Stimulated activated CD4-positive, alpha-beta T cell treated with anti-CD3 and anti-CD28 coated beads, Interleukin-12 subunit alpha, Interleukin-12 subunit beta, amount 100 ng/mL, for 4 hours (primary cell): ENCODE measurements at places on chromosomes 13 and 19.

DNA sequence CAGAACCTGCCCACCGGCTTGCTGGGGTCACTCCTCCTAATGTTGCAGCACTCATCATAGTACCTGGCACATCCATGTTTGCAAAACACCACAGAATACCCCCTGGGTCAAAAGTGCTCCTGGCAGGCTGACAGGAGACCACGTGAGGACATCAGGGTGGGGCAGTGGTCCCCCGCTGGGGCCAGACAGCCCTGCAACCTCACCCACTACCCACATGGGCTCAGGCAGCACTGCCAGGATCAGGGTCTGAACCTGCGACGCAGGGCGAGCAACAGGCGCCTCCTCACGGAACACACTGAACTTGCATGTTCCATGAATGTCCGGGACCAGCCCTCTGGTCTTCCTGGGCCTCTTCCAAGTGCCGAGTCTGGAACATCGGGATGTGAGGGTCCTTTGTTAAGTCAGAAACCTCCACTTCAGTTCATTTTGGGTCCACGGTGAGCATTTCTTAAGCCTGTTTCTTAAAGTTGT, 1.4 kb upstream of the SLC7A9 start:
- DNase-seq: no peak

- no peak for DNase-seq
Measured at GRCh38 chr13:83881917-83882605, at the start of gene SLITRK1. SLITRK1 (minus strand) TSS chr13:83882474; CDS start chr13:83881507, 967 bp downstream.

DNA sequence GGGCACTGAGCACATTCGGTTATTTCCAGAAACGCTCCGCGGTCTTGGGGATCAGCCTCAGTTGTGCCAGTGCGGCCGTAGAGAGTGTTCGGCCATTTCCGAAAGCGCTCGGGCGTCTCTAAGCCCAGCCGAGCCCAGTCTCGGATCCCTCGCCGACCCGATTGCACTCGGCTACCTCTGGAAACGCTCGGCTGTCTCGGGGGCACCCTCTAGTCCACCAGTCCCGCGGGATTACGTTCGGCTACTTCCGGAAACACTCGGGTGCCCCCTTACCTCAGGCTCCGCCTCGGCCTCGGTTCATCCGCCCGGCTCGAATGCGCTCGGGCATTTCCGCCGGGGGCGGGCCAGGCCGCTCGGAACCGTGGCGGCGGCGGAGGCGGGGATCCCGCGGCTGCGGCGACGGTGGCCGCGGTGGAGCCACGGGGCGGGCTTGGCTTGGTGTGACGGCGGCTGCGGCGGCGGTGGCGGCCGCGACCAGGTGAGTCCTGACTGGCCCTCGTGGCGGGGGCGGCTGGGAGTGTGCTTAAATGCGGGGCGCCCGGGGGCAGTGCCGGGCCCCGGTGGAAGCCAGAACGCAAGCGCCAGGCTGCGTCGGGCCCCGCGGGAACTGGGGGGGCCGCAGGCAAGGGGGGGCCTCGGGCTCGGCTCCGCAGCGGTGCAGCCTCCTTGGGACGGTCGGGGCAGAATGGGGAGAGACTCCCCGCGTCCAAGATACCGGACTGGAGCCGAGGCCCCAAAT, at the start of gene PIK3R2:
PIK3R2 (plus strand) TSS at position 347 of the 739 bp plus-strand sequence. CDS start 2,717 bp downstream, outside the sequence.
- DNase-seq: peak; percentile 100

GRCh38 chr13:109427148-109427547, 359.2 kb downstream of the IRS2 start:
- no peak for DNase-seq

GRCh38 chr13:110303644-110304043, 3.3 kb downstream of the COL4A1 start:
- DNase-seq: no peak

DNA sequence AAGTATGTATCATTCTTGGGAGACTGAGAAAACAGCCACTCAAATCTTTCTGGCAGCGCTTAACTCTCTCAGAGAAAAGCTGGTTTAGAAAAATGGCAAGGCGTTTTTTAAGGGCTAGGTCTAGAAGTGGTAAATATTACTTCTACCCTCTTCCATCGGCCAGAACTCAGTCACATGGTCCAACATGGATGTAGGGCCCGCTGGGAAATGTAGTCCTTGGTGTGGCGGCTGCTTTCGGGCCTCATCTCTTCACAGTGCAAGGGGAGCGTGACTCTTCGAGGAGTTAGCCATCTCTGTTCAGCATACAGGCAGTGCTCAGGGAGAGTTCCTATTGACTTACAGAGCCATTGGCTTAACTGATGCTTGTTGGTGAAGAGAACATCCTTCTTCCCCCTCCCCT, 6.3 kb downstream of the VSTM2B start:
- no peak for DNase-seq

DNA sequence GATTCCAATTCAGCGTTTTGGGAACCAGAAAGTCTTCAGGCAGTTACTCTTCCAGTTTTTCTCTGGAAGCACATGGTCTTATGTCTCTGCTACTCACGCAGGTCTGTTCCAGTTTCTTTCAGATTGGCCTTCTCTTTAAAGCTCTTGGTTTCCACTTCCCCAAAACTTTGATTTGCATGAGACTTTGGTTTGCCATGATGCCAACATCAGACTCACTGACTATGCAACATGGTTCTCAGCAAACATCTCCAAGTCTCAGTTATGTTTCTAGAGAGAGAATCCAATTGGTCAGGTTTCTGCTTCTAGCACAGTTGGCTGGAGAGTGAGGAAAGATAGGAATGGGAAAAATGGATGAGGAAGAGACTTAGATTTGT, 3.1 kb downstream of the AKAP11 start:
- DNase-seq: no peak

DNA sequence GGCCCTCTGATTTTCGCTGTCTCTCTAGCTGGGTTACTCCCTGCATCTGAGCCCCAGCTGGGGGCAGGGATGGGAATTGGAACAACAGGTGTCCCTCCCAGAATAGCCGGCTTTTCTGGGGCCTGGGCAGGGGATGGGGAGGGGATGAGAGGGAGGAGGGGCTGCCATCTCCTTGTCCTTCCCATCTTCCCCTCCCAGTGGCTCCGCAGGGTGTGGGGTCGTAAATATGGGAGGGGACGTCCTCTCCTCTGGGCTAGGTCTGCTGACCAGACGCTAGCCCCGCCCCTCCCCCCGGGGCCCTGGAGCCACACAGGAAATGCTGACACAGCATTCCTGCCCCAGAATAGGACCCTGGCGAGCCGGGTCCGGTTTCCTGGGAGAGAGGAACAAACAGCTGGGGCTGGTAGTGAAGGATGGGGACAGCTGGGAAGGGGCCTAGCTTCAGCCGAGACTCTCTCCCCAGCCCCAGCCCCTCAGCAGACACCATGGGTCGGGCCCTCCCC, 1.1 kb downstream of the RYR1 start:
- DNase-seq: no peak

DNA sequence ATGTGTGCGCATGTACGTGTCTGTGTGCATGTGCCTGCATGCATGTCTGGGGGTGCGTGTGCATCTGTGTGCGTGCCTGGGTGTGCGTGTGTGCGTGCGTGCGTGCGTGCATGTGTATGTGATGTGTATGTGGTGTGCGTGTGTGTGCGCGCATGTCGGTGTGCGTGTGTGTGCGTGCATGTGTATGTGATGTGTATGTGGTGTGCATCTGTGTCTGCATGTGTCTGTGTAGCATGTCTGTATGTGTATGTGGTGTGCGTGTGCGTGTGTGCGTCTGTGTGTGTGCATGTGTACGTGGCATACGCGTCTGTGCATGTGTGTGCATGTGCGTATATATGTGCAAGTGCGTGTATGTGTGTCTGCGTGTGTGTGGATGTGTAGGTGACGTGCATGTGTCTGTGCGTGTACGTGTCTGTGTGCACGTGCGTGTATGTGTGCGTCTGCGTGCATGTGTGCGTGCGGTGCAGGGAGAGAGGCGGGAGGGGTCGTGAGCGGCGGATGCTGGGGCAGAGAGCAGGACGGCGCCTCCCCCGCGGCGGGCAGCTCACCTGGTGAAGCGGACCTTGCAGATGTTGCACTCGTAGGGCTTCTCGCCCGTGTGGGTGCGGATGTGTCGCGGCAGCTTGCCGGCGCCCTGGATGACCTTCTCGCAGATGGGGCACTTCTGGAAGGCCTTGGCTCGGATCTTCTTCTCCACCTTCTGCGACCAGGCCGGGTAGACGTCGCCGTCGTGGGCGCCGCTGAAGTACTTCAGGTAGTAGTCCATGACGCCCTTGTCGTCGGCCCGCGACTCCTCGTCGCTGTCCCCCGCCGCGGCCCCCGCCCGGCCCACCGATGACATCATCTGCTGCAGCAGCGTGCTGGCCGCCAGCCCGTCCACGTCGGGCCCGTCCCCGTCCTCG, 13.0 kb downstream of the ZBTB7A start:
- DNase-seq: no peak

DNA sequence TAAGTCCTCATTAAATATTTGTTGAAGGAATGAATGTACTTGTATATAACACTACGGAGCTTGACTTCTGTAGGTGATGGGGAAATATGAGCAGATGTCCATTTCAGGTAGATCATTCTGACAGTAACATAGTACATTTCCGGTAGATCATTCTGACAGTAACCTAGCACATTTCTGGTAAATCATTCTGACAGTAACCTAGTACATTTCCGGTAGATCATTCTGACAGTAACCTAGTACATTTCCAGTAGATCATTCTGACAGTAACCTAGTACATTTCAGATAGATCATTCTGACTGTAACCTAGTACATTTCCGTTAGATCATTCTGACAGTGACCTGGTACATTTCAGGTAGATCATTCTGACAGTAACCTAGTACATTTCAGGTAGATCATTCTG, 2.5 kb downstream of the PHF11 start:
- DNase-seq: no peak

DNA sequence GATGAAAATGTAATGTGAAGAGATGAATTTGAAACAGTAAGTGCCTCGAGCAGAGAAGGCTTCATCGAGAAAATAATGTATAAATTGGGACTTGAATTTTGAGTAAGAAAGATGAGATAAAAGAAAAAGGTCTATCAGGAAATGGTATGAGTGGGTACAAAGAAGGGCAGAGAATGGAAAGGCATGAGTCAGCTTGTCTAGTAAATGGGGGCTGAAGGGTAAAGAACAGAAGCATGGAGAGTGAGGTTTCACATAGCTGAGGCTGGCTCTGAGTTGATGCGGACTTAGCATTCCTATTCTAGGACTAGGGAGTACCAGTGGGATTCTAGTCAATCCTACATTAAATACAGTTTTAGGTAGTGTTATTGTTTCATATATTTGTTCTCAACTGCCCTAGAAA, 85.8 kb downstream of the ZC3H13 start:
- DNase-seq: no peak

GRCh38 chr19:53812335-53812734, 11.8 kb downstream of the NLRP12 start:
- no peak for DNase-seq

GRCh38 chr19:29118389-29118788, 94.6 kb downstream of the UQCRFS1 start:
- DNase-seq: no peak

DNA sequence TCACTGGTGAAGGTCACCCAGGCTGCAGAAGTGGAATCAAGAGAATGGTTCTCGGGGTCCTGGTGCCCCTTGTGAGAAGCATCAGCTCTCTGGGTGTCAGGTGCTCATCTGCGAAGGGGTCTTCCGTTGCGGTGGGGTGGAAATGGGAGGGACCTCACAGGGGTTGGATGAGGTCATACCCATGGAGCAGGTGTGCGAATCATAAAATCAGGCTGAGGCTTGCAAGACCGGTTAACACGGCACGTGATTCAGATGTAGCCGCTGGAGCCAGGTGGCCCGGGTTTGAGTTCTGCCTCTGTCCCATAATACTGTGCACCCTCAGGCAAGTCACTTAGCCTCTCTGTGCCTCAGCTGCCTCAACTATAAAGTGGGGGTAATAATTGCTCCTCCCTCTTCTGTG, 3.9 kb upstream of the KLK15 start:
- DNase-seq: no peak

DNA sequence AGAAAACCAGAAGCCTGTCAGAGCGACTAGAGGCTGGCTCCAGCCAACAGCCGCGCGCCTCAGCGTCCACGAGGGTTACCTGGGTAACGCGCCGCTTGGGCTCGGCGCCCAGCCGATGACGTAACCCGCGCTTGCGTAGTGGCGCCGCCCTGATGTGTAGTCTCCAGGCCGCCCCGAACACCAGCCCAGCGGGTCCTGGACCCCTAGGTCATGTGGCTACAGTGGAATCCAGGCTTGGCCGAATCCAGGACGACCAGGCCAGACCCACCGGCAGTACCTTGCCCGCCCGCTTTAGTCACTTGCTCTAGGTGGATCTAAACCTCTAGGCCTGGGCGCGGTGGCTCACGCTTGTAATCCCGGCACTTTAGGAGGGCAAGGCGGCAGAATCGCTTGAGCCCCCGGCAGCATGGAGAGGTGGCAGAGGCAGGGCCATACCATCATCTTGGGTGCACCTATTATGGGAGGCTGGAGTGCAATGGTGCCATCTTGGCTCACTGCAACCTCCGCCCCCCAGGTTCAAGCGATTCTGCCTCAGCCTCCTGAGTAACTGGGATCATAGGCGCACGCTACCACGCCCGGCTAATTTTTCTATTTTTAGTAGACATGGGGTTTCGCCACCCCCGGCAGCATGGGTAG, 7.2 kb upstream of the ZNF606 start:
- DNase-seq: peak; percentile 42

- no peak for DNase-seq
Measured at GRCh38 chr13:112658808-112659207, 31.0 kb upstream of the ATP11A start.

- no peak for DNase-seq
Measured at GRCh38 chr13:75669706-75670105, 33.6 kb downstream of the LMO7 start.

- DNase-seq: no peak
Measured at GRCh38 chr19:16942583-16942982, 53.8 kb downstream of the F2RL3 start.

- DNase-seq: no peak
Measured at GRCh38 chr13:94303644-94304174, 175.8 kb downstream of the DCT start.

GRCh38 chr19:9785367-9786331, 17.1 kb upstream of the ZNF846 start:
- DNase-seq: peak; percentile 98

- DNase-seq: no peak
Measured at GRCh38 chr13:36298535-36299068, 988 bp upstream of the CCDC169 start.

- no peak for DNase-seq
Measured at GRCh38 chr13:97979556-97979955, 26.1 kb downstream of the IPO5 start.

DNA sequence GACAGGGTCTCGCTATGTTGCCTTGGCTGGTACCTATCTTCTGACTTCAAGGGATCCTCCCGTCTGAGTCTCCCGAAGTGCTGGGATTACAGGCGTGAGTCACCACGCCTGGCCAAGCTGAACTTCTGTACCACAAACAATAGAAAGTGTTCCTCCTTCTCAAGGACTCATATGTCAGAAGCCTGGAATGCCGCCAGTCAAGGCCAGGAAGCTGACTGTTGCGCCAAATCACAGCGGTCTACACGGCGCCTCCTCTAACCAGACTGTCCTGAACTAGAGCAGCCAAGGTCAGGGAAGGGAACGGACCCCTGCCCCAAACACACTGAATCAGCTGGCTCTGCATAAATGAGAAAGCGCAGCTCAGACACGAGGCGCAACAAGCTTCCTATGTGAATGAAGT, 14.6 kb downstream of the RAB20 start:
- no peak for DNase-seq

- DNase-seq: no peak
Measured at GRCh38 chr13:113886561-113887112, 22.8 kb upstream of the GAS6 start.
